ENCODE measurements at places on chromosomes 7 and 10. TPM values are rescaled to one million over a fixed set of nuclear protein-coding genes. Genes with fewer than 3 reads are reported as not detected.

The RNF32 gene
- 2.9 TPM for total RNA-seq

The EFCAB10 gene
- not detected for total RNA-seq

The ERVW-1 gene
- total RNA-seq = not detected

The CACNB2 gene
- not detected for total RNA-seq

The ACTL6B gene
- not detected for total RNA-seq

GRCh38 chr7:103679151-103680132 lies 233.4 kb upstream of the SLC26A5 start:
- H3K4me3 ChIP-seq = no peak overlapping the region
- no peak overlapping the region for H3K27ac ChIP-seq
- no peaks in the 10 kb centered on the region for H3K4me1 ChIP-seq
- no peaks in the 10 kb centered on the region for H3K36me3 ChIP-seq

DNA sequence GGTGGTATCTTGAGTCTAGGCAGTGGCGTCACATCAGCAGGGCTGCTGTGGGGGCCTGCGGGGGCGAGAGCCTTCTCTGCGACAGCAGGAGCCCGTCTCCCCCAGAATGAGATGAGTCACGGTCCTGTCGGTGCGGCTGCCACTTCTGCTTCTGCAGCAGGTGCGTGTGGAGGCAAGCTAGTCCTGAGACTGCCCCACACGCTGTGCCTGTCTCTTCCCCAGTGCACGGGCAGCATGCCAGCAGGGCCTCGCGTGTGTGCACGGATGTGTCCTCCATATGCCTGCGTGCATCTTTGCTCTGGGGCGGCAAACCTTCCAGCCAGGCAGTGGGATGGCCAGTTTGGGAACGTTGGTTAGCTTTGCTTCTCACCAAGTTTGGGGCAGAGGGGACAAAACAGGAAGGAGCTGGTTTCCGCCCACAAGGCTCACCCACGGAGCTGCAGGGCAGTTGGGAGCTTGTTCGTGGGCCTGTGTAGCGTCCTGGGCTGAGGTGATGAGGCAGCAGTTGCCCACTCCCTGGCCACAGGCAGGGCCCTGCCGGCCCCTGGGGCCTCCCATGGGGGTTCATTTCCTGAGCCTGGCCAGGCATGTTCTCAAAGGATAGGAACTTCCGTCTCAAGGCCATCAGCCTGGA lies 60.8 kb upstream of the PPIF start:
- no peaks in the 10 kb centered on the region for H3K27me3 ChIP-seq
- peaks cover 79% of the 10 kb centered on the region for H3K4me1 ChIP-seq
- H3K4me3 ChIP-seq = peak overlapping the region; percentile 78
- peaks cover 38% of the 10 kb centered on the region for H3K36me3 ChIP-seq
- peak; percentile 81 for DNase-seq
- peak overlapping the region; percentile 97 for H3K27ac ChIP-seq

DNA sequence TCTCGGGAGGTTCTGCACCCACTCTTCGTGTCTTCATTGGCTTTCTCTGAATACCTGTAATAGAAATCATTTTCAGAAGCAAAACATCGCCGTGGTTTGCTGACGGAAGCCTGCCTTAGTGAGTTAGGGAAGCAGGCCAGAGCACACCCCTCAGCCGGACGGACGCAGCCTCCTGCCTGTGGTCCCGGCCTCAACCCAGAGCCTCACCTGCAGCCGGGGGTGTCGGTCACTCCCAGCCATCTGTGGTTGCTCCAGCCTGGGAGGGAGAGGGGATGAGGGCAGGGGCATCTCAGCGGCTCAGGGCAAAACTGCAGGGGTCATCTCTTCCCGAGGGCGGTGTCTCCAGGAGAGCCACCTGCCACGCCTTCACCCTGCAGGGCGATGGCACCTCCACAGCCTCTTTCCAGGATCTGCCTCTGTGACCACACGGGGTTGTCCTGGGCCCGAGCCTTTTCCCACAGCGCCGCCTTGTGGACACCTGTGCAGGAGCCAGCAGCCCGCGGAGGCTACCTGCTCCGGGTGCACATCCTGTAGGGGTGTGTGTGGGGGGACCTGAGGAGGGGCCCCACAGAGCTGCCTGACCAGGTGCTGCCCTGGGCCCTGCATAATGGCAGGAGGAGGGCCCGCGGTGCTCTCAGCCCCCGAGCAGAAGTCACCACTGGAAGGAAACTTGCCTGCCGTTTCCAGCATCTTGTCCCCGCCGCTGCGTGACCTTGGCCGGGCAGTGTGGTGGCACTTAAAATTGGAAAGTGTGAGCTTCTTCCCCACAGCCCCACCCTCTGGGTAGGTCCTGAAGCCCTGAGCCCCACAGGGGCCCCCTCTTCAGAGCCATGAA lies 21.6 kb upstream of the AP5Z1 start:
- H3K27ac ChIP-seq = no peak overlapping the region
- H3K27me3 ChIP-seq = no peaks in the 10 kb centered on the region
- H3K4me1 ChIP-seq = peaks cover 10% of the 10 kb centered on the region
- H3K4me3 ChIP-seq = no peak overlapping the region
- peak; percentile 75 for DNase-seq

DNA sequence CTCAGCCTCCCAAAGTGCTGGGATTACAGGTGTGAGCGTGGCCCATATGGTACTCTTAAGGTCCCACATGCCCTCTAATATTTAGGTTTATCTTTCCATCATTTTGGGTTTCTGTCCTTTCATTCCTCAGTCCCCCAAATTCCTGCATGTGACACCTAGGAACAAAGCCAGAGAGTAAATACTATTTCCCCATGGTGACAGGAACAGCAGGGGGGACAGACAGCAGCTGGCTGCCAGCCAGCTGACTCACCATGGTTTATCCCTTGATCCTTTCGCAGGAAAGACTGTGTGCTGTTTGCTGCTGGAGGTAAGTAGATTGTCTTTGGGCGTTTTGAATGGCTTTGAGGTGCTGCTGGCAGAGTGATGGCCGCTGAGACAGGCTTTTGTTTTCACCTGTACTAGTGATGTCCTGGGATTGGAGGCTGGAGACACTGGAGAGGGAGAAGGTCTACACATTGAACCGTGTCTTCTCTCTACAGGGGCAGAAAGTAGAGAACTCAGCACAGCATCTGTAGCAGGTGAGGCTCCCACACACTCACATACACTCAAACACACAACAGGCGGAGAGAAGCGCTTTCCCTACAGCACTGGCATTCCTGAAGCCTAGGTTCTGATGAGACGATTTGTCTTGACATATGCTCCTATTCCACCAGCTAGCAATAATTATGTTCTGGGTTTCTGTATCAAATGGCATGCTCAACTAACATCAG lies 83.7 kb upstream of the EFCAB10 start:
- peaks cover 55% of the 10 kb centered on the region for H3K36me3 ChIP-seq
- no peaks in the 10 kb centered on the region for H3K27me3 ChIP-seq
- no peak overlapping the region for H3K4me3 ChIP-seq
- no peak overlapping the region for H3K27ac ChIP-seq
- no peak for DNase-seq

Data from activated B cell treated with CpG ODN at 0.5 μM for 24 hours (primary cell).